NCI-H1930 (cell line): ENCODE measurements at places on chromosomes 1 and 21.

- no peak for DNase-seq
These were observed 97.2 kb downstream of the WDR4 start for GRCh38 chr21:42781971-42782722.

- no peak for DNase-seq
These were observed 216.9 kb downstream of the NUF2 start for GRCh38 chr1:163538667-163539066.

DNA sequence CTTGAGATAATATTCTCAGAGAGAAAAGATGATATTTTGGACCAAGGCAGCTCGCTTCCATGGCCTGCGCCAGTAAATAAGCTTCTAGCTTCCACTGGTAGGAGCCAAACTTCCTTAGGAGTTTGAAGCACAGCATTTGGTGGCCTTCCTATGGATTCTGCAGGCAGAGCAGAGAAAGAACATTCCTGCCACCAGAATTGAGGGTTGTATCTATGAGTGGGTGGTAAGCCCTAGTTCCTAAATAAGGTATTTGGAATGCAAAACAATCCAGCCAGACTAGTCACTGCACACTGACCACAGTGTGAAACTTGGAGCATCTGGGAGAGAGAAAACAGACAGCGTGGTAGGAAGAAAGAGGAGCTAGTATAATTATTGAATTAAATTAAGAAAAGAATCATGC lies 54.1 kb upstream of the BCAR3 start:
- DNase-seq, result no peak

DNA sequence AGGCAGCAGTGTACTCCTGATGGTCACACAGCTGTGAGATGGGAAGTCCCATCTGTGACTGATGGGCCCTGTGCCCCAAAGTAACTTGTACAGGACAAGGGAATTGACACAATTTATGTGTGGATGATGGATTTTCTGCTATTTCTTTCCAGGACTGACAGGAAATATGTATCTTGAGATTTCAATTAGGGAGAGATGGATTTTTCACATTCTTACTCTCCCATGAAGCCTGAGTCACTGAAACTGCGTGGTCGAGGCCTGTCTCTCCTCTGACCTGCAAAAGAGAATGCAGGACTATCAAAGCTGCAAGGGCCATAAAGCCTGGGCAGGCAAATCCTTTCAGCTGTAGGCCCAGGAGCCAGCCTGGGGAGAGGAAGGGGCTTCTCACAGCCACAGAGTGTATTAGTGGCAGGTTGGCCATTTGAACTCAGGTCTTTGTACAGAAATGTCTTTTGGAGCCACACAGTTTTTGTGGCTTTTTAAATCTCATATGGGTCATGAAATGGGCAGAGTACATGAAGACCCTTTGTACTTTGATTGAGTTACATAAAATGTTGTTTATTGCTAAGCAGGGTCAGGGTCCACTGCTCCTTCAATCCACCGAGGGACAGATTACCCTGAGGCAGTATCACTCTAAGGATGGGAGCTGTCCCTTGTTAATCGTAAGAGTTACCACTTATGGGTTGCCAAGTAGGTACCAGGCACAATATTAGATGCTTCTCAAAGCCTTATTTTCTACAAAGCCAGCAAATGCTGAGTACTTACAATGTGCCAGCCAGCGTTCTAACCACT lies 14.8 kb downstream of the ALX3 start:
- no peak for DNase-seq

DNA sequence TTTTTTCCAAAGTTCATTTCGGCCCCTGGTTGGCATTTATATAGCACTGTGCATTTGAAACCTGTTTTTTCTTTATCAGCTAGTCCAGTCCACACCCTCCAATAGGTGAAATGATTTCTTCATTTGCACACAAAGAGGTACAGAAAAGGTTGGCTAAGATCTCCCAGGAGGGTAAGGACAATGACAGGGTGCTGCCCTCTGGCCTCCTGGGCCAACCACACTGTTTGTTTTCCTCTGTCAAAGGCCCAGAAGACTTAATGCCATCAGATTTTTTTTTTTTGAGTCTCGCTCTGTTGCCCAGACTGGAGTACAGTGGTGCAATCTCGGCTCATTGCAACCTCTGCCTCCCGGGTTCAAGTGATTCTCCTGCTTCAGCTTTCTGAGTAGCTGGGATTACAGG lies 70.1 kb upstream of the EFHD2 start:
- DNase-seq, result no peak

DNA sequence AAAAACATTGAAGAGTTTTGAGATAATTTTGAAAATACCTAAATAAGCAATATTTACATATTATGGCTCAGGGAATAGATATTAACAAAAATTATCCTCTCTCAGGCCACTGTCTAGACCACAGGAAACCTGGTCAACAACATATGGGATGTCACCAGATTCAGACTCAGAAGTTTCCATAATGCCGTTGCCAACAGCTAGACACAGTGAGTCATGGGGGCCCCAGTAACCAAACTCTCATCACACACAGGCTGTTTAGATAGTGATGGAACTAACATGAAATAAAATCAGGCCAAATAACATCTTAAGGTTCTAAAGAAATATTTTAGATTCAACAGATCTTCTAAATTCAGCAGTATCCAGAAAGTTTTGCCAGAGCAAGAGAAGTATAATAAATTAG lies 681.7 kb upstream of the ADAMTS5 start:
- no peak for DNase-seq

GRCh38 chr1:70205071-70205433 lies 327 bp downstream of the LRRC40 start:
- DNase-seq, result no peak

DNA sequence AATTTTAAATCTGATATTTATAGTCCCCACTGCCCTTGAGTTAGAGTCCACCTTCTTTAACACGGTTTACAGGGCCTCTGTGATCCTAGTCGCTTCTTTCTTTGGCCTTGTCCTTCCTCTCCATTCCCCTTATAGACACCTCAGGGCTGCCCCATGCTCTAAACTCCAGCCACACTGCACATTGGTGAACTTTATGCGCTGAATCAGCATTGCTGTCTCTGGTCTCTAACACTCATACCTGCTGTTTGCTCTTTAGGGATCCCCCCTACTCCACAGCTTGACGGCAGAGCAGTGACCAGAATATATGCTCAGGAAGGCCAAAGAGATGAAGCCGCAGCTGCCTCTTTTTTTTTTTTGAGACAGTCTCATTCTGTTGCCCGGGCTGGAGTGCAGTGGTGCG lies 30.2 kb downstream of the PLEKHO1 start:
- DNase-seq, result no peak

GRCh38 chr21:33481314-33481943 lies 1.7 kb upstream of the TMEM50B start:
- DNase-seq, result no peak

DNA sequence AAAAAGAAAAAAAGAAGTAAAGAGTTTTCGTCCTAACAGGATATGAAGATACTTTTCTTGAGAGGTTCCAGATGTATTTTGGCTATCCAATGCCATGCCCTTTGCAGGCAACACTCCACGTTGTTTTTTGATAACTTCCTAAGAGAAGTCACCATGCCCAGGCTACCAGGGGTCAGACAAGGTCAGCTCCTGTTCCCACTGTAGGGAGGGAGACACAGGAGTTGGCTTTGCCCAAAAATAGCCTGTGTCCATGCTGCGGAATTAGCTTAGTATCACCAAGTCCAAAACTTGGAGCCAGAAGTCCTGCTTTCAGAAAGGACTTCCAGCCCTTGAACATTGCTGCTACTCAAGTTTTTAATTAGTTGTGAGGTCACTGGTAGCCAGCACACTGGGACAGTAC lies 62.1 kb upstream of the NRIP1 start:
- no peak for DNase-seq

- DNase-seq, result no peak
These were observed 19.1 kb downstream of the OLFML3 start for GRCh38 chr1:113998361-113998760.
